ENCODE measurements at places on chromosomes 5 and 9.
A peak's percentile ranks its signal among the peaks of the same experiment; 100 is the strongest.

GRCh38 chr5:10332301-10332700, 21.2 kb upstream of the MARCHF6 start:
- DNase-seq: no peak

- no peak for DNase-seq
Observed at GRCh38 chr9:129558063-129558550, 62.8 kb downstream of the C9orf50 start.

- peak; percentile 7 for DNase-seq
Observed at GRCh38 chr5:91384671-91385430, 1.7 kb upstream of the ARRDC3 start.

- no peak for DNase-seq
Observed at GRCh38 chr9:118701985-118702384, 667.2 kb downstream of the BRINP1 start.

DNA sequence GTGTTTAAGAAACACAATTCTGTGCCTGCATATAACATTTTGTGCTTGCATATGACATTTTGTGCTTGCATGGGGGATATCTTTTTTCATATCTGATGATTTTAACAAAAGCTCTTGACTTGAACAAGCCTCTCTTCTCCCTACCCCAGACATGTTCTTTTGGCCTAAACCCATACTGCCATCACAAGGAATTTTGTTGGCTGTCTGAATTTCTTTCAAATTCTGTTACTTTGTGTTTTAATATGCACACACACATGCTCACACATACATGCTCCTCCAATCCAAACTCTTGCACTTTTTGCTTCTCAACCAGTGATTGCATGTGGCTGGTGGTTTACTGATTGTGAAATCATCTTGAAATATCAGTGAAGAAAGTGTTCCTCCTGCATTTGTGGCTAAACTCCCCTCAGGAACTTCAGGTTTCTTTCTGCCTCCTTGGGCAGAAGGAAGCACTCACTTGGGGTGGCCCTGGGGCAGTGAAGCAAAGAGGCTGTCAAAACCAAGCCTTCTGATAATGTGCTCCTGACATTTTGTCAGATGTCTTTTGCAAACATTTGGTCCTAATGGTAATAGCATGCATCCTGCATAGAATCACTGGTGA, 377.2 kb upstream of the KLF4 start:
- DNase-seq: no peak

GRCh38 chr9:35868933-35869332, 1.3 kb downstream of the OR13J1 start:
- DNase-seq: no peak

- no peak for DNase-seq
Observed at GRCh38 chr9:130732793-130733221, 39.2 kb downstream of the EXOSC2 start.

GRCh38 chr5:82466986-82467561, 188.9 kb upstream of the RPS23 start:
- no peak for DNase-seq

- no peak for DNase-seq
Observed at GRCh38 chr5:54709096-54709495, 191.5 kb downstream of the SNX18 start.

DNA sequence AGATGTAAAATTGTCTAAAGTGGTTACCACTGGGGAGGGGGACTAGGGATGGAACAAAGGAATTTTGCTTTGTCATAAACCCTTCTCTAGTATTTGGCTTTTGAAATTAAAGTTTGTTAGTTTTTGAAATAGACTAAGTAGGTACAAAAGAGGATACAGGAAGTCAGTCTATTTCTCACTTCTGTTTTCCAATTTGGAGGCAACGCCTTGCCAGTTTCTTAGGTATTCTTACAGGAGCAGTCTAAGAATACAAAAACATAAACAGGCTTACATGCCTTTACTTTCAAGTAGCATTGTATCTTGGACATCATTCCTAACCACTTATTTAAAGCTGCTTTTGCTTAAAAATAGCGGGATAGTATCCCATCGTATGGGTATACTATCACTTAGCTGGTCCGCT, 34.4 kb downstream of the ALG2 start:
- DNase-seq: no peak

DNA sequence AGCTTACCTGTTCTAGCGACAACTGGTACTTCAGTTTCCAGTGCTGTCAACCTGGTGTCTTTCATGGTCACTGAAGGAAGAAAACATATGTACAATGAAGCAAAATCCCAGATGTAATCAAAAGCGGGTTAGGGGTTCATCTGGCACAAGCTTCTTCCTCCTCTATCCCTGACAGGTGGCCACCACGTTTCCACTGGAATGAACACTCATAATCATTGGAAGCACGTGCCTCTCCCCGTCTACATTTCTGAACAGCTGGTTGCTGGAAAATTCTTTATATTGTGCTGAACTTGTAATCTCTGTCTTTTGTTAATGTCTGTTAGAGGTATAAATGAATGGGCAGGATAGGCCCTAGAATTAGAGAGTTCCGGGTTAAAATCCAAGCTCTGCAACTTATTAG, 9.4 kb downstream of the TSC1 start:
- no peak for DNase-seq

DNA sequence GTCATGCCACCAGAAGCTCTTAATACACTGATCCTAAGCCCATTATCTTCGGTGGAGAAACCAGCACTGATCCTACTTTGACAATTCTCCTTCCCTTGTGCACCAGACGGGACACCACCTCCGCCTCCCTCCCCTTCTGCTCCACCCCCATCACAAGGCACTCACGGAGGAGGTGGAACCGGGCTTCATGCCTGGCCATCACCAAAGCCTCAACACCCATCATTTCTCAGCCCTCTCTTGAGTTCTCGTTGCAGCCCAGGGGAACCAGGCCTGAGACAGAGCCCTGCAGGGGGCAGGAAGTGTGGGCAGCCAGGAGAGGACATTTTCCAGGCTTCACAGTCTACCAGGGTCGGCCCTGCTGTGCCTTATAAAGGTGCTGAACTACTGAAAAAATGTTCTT, 160.5 kb downstream of the GOLPH3 start:
- DNase-seq: no peak

GRCh38 chr5:40834391-40834848, 602 bp downstream of the RPL37 start:
- peak; percentile 36 for DNase-seq

DNA sequence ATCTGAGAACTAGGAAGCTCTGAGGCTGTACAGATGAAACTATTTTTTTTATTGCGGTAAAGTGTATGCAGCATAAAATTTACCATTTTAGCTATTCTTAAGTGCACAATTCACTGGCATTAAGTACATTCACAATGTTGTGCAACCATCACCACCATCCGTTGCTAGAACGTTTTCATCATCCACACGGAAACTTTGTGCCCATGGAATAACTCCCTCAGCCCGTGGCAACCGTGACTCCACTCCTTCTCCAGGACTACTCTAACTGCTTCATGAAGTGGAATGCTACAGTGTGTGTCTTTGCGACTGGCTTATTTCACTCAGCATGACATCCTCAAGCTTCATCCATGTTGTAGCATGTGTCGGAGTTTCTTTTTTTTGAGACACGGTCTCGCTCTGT, 57.1 kb downstream of the COL23A1 start:
- DNase-seq: no peak

GRCh38 chr5:148938522-148938882, 112.1 kb downstream of the ADRB2 start:
- no peak for DNase-seq

DNA sequence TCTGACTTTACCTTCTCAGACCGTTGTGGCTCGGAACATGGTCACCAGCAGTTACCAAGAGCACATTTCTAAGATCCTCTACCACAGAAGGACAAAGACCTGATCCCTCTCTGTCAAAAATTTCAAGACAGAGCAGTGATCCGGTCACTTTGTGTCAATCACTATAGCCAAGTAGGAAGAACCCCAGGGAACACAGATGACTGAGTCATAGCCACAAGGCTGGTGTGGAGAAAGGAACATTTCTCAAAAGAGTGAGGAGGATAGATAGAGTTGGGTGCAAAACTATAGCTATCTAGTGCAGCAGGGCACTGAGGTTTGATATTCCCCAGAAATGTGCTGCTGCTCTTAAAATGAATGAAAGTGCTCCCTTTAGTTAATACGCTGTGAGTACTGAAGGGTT, 130.7 kb upstream of the SMIM23 start:
- no peak for DNase-seq

- DNase-seq: no peak
Observed at GRCh38 chr9:27261517-27262211, 35.3 kb downstream of the EQTN start.

- no peak for DNase-seq
Observed at GRCh38 chr5:134114886-134115805, 665 bp downstream of the TCF7 start.

DNA sequence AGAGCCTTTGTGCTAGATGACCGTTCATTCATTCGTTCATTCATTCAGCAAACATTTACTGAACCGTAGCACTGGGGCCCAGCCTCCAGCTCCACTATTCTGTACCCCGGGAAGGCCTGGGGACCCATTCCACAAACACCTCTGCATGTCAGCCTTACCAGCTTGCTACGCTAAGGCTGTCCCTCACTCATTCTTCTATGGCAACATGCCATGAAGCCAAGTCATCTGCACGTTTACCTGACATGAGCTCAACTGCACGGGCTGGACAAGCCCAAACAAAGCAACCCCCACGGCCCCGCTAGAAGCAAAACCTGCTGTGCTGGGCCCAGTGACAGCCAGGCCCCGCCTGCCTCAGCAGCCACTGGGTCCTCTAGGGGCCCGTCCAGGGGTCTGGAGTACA, 6.0 kb downstream of the CEL start:
- DNase-seq: no peak

Data from T-helper 17 cell (primary cell).